ENCODE measurements at places on chromosomes 11 and 22. TPM values are rescaled to one million over a fixed set of nuclear protein-coding genes. Genes with fewer than 3 reads are reported as not detected.

GRCh38 chr11:84817998-84818397, 809.1 kb downstream of the DLG2 start:
- peak; percentile 29 for DNase-seq

MGAT3 gene
- total RNA-seq, result not detected

GRCh38 chr11:5929571-5930368, 12.3 kb upstream of the OR56A3 start:
- DNase-seq, result no peak

DNA sequence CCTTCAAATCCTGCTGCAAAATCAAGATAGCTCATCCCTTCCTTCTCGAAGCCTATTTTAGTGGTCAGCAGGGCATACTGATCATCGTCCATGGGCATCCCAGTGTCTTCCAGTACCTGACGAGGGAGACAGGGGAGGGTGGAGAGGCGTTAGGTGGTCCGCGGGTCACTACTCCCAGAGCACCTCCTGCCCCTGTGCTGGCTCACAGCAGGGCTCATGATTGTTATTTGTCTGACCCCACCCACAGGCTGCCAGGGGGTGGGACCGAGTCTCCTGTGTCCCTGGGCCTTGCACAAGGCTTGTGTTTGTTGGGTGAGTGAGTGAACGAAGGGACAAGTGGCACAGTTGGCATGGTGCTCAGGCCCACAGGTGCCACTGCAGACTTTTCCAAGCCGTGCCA, 177.0 kb downstream of the EFCAB6 start:
- no peak for DNase-seq

DNA sequence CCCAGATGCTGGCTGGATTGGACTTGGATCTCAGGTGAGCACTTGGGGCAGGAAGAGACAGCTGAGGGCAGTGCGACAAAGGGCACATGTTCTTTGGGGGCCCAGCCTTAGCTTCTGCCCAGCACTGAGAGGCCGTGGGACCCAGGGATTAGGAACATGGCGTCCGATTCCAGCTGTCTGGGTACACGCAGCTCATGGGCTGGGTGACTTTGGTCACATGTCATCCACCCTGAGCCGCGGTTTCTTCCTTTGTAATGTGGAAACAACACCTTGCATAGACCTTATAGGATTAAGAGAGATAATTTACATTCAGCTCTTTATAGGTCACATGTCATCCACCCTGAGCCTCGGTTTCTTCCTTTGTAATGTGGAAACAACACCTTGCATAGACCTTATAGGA, 39.8 kb downstream of the MYO18B start:
- no peak for DNase-seq

GRCh38 chr11:1419811-1420210, 30.1 kb downstream of the BRSK2 start:
- no peak for DNase-seq

- no peak for DNase-seq
These were observed 13.2 kb downstream of the PPM1F start for GRCh38 chr22:21939461-21939913.

- no peak for DNase-seq
These were observed 13.3 kb downstream of the ASCL2 start for GRCh38 chr11:2256951-2257700.

GPR83 gene
- under 0.01 TPM for total RNA-seq

CLDN25 gene
- not detected for total RNA-seq

APOA4 gene
- not detected for total RNA-seq

BET1L gene
- 18.9 TPM for total RNA-seq

DNA sequence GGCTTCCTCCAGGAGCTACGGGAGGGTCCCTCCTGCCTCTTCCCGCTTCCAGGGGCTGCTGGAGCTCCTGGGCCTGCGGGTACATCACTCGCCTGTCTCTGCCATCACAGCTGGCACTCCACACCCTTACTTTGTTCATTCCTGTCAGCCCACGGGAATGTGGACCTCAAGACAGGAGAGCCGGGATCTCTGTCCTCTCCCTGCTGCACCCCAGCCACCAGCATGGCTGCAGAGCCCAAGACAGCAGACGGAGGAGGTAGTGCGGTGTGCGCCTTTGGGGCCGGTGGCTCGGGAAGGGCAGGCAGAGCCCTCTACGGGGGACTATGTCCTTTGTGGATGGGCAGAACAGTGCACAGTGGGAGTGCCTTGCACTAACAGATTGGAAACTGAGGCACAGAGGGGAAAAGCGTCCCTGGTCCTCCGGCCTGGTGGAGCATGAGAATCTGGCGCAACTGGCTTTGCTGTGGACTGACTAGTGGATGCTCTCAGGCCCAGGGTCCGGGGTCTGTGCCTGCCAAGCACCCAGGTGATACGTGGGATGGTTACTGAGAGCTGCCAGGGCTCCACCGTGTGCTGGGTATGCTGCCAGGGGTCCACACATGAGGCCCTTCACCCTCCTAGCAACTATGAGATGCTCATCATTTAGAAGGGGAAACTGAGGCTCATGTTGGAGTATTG, 47.3 kb downstream of the IGF2 start:
- DNase-seq, result no peak

IL18BP gene
- total RNA-seq, result 4.8 TPM

DNA sequence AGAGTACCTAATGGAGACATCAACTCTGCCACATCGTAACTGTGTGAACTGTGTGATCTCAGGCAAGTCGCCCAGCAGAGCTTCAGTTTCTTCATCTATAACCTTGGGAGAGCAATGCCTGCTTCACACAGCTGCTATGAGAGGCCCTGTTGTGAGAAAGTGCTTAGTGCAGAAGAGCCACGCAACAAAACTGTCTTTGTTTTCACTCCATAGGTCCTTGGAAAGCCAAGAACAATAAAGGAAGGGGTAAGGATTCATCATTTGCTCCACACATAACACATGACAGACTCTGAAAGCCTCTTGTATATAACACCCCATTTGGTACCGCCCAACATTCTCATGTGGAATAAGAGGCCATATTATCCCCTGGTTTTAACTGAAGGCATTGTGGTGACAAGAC, 231.9 kb upstream of the ISX start:
- no peak for DNase-seq

DNA sequence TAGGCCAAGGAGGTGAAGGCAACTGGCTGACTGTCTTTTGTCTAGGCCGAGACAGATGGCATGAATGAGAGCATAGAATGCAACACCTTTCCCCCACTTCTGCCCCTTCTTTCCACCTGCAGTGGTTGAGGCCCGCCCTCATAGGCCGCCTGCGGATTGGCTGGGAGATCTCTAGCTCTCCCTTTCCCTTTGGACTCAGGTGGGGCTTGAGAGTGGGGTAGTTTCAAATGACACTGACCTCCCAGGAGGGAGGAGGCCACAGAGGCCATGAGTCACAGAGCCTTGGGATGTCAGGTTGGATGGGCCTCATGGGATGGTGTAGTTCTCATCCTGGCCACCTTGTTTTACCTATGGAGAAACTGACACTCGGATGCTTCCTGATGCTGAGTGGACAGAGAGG, 9.1 kb downstream of the MICAL2 start:
- no peak for DNase-seq

DNA sequence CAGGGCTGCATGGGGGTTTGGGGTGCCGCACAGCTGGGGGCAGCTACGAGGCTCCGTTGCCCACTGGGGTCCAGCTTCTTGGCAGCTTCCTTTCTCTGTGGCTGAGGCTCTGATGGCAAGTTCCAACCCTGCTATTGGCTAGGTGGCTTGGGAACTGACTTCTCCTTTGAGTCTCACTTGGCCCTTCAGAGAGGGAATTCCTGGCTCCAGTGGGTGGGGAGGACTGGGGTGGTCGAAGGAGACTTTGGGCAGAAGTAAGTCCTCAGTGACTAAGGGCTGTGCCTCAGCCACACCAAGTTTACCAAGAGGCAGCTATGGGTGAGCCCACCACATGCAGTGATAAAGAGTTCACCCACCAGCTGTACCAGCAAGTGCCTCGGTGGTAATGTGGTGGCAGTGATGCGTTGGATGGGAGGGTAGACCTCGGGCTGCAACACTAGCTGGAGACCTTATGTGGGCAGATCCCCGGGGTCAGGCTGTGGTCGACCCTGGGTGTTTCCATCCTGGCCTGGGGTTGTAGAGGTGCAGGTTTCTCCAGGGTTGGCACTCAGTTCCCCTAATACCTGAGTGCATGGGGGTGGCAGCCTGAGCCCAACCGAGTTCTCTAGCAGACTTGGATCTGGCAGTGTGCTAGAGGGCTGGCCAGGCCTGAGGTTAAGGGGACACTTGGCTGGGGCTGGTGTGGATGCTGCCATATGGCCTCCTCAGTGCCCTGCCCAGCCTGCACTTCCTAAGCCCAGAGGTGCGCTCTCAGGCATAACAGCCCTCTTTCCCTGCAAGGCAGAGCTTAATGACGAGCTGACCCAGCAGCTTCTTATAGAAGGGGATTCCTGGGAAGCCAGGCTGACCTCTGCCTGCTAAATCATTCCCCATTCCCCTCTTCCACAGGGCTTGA, 197.0 kb upstream of the CADM1 start:
- no peak for DNase-seq

GRCh38 chr11:122737951-122738693, 82.6 kb downstream of the UBASH3B start:
- peak; percentile 29 for DNase-seq

Measured in renal cortical epithelial cell (primary cell).